ENCODE measurements at places on chromosomes 2 and 18. TPM values are rescaled to one million over a fixed set of nuclear protein-coding genes. Genes with fewer than 3 reads are reported as not detected.

GRP gene
- not detected for total RNA-seq

ANKRD30BL gene
- total RNA-seq: not detected

DNA sequence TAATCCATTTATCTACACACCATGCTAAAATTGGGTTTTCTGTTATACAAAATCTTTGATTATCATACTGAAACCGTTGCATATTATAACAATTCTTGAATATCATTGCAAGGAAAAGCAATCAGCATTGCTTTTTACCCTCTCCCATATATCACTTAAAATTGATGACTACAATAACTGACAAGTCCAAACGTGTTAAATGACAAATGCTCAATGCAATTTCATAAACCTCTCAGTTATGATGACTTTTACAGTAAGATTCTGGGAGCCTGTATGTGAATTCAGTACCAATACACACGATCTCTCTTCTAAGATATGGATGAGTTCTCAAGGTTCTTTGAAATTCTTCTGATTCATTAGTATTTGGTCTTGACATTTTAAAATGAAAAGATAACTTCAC lies 368.5 kb upstream of the TRIB2 start:
- H3K4me1 ChIP-seq: peaks cover 15% of the 10 kb centered on the region
- DNase-seq: no peak
- no peaks in the 10 kb centered on the region for H3K36me3 ChIP-seq
- no peak overlapping the region for H3K4me3 ChIP-seq

- peaks cover 65% of the 10 kb centered on the region for H3K4me1 ChIP-seq
- H3K27me3 ChIP-seq: no peaks in the 10 kb centered on the region
- H3K27ac ChIP-seq: no peak overlapping the region
- DNase-seq: no peak
- no peak overlapping the region for H3K4me3 ChIP-seq
Measured at GRCh38 chr2:113251118-113251517, 27.6 kb downstream of the PAX8 start.

DNA sequence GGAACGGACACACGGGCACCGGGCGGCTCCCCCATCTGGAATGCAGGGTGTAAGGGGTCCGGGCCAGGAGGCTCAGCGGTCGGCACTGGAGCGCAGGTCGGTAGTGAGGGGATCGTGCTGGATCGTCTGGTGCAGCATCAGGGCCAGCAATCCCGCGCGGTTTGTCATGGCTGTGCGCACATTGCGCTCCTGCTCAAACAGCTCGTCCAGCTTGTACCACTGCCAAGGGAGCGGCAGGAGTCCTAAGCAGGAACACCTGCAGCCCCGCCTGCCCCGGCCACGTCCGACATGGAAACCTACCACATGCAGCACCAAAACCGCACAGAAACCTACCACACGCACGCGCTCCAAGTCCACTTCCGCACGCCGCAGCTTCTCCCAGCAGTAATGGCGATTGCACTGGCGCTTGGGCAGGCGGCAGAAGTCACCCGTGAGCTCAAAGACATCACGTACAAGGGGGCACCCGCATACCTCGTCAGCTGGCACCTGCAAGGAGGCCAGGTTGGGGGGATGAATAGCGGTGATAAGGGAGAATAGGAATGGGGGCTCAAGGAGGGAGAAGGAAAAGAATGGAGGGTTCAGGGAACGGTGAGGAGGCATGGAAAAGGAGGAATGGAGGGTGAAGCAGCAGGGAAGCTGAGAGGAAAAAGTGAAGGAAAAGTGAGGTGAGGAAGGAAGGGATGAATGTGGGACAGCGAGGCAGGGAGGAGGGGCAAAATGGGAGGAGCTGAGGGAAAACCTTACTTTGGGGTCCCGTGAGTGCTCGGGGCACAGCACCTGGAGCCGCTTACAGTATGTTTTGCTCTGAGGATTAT lies 1.4 kb upstream of the MBD1 start:
- no peak overlapping the region for H3K27ac ChIP-seq
- H3K27me3 ChIP-seq: peaks cover 8% of the 10 kb centered on the region
- DNase-seq: no peak
- peaks cover 63% of the 10 kb centered on the region for H3K36me3 ChIP-seq
- peak overlapping the region; percentile 5 for H3K4me3 ChIP-seq

DNA sequence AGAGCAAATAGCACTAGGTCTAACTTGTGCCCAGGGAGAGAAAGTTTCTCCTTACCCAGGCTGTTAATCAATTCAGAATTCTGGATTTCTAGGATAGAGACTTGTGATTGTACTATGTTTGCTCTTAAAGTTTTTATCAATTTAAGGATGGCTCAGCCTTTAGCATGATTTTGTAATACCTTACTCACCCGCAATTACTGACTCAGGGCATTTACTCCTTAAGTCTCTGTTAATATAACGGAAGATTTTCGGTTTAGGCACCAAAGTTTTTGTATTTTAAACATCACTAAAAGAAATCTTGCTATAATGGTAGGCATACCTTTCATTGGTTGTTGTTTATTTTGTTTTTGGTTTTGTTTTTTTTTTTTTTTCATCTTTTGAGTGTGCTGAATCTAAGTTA lies 358.2 kb downstream of the RBM43 start:
- H3K4me1 ChIP-seq: peaks cover 5% of the 10 kb centered on the region
- DNase-seq: no peak
- no peaks in the 10 kb centered on the region for H3K27me3 ChIP-seq
- no peak overlapping the region for H3K4me3 ChIP-seq

- H3K4me1 ChIP-seq: peaks cover 25% of the 10 kb centered on the region
- peak overlapping the region; percentile 59 for H3K4me3 ChIP-seq
- H3K27ac ChIP-seq: peak overlapping the region; percentile 89
- no peaks in the 10 kb centered on the region for H3K27me3 ChIP-seq
- peak; percentile 87 for DNase-seq
Measured at GRCh38 chr2:28643911-28644334, 107.7 kb upstream of the PPP1CB start.

DNA sequence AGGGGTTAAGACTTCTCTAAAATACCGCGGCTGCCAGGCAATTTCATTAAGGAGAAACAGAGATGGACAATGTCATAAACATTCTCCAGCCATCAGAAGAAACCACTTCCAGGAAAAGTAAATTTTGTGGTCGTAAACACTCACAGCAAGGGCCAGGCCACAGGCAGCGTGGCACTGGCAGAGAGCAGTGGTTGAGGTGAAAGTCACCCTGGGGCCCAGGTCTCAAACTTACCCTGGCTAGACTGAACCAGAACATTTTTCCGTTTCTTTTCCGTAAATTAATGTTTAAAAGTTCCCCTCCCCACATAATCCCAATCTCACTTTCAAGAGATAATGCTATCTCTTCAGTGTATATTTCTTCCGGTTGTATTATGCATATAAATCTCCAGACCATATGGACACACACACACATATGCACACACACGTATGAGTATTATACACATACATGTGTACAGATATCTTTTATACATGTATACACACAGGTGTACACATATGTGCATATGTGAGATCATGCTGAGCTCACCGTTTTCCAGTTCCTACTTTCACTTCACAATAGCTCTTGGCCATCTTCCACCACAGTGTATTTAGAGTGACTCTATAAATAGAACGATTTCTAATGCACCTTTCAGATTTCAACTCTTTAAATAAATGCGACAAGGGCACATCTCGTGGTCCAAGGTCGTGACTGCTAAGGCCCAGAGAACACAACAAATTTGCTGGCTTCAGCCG lies 90.1 kb downstream of the MALT1 start:
- no peak overlapping the region for H3K27ac ChIP-seq
- no peak overlapping the region for H3K4me3 ChIP-seq
- H3K27me3 ChIP-seq: peaks cover 18% of the 10 kb centered on the region
- no peaks in the 10 kb centered on the region for H3K36me3 ChIP-seq

DNA sequence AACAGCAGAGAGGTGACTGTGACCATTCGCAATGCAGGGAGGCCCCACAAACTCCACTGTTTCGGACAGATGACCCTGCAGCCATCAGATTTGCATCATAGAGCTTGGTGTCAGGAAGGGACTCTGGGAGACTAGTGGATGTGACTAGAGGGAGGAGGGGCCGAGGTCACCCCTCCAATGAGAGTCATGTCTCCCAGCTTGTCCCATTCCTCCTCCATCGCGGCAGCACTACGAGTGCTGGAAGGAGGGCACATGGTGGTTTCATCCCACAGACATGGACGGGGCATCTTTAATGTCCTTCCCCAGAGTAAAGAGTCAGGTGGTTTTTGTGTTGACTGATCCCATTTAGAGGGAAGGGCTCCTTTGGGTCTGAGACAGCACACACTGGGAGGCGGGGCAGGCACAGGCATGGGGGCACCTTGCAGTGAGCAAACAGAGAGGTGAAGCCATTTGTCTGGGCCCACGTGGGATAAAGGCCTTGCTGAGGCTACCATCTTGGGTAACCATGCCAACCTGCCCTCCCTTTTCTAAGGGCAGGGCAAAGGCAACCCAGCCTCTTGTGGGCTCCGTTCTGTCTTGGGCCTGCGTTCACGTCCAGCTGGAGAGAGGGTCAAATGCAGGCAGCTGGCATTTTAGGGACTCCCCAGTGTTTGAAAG lies 208.1 kb downstream of the ASB1 start:
- peaks cover 27% of the 10 kb centered on the region for H3K4me1 ChIP-seq
- peaks cover 39% of the 10 kb centered on the region for H3K27me3 ChIP-seq
- DNase-seq: no peak

DNA sequence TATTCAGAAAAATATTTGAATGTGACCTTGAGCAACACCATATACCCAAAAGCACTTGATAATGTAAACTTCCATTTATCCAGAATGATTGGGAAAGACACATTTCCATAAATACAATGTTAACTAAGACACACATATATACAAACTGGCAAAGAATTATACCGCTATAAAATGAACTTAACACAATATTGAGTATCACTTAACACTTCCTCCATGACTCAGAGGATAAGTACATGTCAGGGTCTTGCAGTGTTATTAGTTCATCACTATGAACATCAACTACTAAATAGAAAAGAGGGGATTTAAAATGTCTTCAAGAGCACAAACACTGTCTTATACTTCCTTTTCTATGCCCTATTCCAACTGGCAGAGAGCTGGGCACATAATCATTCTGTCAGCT lies 18.6 kb downstream of the WDSUB1 start:
- no peak overlapping the region for H3K27ac ChIP-seq
- no peaks in the 10 kb centered on the region for H3K27me3 ChIP-seq
- peaks cover 32% of the 10 kb centered on the region for H3K4me1 ChIP-seq
- DNase-seq: no peak
- no peak overlapping the region for H3K4me3 ChIP-seq
- H3K36me3 ChIP-seq: peaks cover 21% of the 10 kb centered on the region

DNA sequence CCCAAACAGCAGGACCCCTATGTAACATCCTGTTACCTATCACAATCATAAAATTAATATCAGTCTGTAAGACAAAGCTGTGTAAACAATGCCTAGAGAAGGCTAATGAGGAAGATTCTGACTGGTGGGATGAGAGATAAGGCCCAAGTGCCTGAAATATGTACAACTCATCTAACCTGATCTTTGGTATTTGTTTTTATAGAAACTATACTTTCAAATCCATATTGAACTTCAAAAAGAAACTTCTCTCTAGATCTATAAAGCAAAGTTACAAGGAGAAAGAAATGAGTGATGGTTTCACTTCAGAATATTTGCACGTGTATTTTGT lies 36.1 kb upstream of the ITGA4 start:
- H3K4me3 ChIP-seq: no peak overlapping the region
- H3K36me3 ChIP-seq: no peaks in the 10 kb centered on the region

DNA sequence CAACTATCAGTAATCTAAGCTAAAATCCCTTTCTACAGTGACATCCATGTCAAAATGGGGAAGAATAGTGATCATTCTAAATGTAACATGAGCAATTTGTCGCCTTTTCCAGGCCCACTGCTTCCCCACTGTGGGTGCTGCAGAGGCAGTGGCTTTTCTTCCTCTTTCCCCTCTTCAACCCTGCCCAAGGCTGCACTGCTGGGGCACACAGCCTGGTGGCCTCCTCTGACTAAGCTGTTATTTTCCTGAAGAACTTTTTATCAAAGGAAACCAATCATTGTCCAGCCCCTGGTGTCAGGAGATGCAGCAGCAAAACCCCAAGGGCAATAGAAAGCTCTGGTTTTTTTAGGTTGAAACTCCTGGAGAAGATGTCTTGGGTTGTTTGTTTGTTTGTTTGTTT lies 117.6 kb upstream of the KLF7 start:
- no peaks in the 10 kb centered on the region for H3K36me3 ChIP-seq
